Activated naive CD8-positive, alpha-beta T cell treated with anti-CD3 and anti-CD28 coated beads for 36 hours (primary cell): ENCODE measurements at places on chromosomes 2 and 18. TPM values are rescaled to one million over a fixed set of nuclear protein-coding genes. Genes with fewer than 3 reads are reported as not detected.

DNA sequence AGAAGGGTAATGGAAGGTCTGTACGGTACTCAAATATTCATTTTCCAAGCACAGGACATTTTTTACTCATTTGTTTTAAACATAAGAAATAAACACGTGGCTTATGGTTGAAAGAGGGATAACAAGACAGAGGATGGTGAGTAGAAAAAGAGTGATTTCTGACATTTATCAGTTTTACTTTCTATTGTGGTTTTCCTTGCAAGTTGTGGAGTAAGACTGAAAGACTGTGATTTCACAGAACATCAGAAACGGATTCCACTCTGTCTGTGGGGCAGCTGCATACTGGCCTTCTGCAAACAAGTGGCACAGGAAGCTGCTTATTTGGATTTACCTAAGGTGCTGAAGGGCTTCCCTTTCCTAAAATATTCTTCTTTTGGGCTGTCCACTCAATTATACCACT lies 122.2 kb upstream of the ITGB6 start:
- peak; percentile 24 for DNase-seq

GRCh38 chr2:180905002-180905401 lies 75.4 kb upstream of the UBE2E3 start:
- DNase-seq, result no peak

- no peak for DNase-seq
Observed at GRCh38 chr2:107338571-107338970, 452.6 kb upstream of the ST6GAL2 start.

GRCh38 chr2:158903711-158904405 lies 64.6 kb upstream of the TANC1 start:
- no peak for DNase-seq

CYP26B1 gene
- total RNA-seq, result not detected

RTP5 gene
- total RNA-seq, result 0.20 TPM

DNA sequence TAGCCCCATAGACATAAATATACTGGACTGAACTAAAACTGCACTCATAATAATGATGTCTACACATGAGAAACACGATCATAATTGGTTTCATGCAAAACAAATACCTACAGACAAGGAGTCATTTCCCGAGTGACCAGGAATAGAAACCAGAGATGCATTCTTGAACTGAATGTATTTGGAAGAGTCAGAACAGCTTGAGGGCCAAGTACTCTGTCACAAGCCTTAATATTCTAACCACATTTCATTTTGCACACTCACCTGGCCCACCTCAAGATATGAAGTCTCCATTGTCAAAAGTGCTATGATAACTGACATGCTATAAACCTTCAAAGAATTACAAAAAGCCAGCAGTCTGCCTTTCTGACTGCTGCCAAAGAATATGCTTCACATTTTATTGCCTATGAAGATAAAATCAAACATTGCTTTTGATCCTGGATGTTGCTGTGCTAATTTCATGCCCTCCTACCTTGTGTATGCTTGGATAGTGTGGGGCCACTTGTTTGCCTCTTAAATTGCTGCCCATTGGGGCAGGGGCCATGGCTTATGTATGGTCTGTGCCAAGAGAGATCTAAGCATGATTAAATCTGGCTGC lies 18.9 kb upstream of the ASAP2 start:
- no peak for DNase-seq

SAG gene
- total RNA-seq, result 0.31 TPM

DNA sequence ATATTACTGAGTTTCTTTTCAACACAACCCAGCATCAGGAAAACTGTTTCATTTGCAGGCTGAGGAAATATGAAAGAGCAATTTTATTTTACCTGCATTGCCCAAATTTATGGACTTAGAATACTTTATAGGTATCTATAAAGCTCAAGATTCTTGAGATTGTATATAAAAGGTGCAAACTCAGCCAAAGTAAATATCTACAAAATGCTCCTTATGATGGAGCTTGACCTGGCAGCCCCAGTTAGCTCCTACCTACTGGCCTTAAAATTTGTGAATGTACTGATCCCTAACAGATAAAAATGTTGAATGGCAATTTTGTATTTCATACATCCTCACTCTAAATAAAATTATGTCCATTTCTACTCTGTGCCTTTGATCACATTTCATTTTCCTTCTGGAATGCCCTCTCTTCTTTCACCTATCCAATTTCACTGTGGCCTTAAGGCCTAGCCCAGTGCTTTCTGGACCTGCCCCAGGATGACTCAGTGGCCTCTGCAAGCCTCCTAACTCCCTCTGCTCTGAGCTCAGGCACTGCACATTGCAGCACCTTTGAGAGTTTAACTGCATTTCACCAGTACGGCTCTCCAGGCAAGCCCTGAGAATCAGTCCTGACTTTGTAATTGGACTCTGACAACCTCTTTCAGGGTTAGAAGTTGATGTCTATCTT lies 125.9 kb downstream of the ANTXR1 start:
- no peak for DNase-seq

DNA sequence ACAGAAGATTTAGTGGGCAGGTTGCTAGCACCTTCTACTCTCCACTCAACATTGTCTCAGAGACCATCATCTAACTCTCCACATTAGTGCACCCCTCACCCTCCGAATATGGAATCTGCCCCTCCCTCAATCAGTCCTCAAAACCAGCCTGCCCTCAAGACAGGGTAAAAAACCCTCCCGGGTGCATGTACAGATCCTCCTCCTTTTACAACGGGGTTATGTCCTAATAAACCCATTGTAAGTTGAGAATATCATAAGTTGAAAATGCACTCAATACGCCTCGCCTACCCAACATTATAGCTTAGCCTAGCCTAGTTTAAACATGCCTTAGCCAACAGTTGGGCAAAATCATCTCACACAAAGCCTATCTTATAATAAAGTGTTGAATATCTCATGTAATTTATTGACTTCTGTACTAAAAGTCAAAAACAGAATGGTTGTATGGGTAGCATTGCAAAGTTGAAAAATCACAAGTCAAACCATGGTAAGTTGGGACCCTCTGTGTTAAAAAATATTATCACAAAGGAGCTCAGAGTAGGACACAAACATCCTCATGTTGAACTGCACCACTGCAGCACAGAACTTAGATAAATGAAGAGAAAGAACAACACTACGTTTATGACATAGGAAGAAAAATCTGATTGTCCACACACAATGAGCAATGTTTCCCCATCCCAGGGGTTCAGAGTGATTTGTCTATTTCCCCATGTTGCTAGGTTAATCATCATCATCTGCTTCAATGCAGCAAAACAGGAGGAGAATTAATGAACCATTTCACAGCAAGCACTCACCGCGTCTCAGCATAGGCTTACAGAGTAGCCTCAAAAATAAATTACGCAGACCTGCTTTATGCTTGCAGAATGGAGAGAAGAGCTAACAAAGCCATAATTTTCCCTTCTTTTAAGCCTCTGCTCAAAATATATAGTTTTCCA lies 184.1 kb upstream of the ARL4C start:
- DNase-seq, result no peak

FEZ2 gene
- 9.8 TPM for total RNA-seq

DNA sequence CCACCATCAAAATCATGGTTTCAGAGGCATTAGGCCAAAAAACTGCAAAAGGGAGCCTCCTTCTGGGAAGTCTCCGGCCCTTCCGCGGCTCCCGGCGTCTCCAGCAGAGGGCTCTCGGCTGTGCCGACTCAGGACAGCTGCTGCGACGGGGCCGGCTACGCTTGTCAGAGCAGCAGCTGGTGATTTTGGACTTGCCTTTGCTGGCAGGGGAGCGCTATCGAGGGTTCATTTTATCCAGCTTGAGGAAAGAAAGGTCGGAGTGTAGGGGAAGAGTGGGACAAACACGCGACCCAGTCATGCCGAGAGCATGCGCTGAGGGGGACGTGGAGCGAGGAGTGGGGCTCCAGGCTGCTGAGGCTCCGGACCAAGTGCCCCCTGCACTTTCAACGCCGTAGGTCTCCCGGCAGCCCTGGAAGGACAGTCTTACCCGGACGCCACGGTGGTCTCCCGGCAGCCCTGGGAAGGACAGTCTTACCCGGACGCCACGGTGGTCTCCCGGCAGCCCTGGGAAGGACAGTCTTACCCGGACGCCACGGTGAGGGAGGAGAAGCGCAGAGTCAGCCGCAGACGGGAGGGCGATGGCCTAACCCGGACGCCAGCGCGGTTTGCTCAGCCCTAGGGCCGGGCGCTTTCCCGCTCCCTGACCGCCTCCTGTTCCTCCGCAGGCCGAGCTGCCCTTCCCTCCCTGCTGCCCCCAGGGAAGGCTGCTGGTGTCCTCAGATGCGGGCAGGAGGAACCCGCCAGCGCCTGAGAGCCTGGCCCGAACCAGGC lies 21.7 kb downstream of the DDX18 start:
- DNase-seq, result peak; percentile 64

DNA sequence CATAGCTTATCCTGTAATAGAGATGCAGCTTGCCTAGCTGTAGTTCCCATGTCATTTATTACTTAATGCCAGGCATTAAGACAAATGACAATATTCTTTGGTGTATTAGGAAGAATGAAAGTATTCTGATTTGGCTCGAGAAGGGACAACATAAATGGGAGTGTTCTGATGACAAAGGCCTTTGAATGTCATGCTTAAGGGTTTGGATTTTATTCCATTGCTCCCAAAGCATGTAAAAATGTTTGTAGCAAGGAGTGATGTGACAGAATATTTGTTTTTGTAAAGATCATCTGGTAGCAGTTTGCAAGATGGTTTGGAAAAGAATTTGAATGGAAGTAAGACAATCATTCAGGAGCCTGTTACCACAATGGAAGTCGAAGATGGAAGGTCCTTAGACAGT lies 30.4 kb downstream of the EEF1B2 start:
- DNase-seq, result no peak

TRIM54 gene
- total RNA-seq, result 0.24 TPM

DNA sequence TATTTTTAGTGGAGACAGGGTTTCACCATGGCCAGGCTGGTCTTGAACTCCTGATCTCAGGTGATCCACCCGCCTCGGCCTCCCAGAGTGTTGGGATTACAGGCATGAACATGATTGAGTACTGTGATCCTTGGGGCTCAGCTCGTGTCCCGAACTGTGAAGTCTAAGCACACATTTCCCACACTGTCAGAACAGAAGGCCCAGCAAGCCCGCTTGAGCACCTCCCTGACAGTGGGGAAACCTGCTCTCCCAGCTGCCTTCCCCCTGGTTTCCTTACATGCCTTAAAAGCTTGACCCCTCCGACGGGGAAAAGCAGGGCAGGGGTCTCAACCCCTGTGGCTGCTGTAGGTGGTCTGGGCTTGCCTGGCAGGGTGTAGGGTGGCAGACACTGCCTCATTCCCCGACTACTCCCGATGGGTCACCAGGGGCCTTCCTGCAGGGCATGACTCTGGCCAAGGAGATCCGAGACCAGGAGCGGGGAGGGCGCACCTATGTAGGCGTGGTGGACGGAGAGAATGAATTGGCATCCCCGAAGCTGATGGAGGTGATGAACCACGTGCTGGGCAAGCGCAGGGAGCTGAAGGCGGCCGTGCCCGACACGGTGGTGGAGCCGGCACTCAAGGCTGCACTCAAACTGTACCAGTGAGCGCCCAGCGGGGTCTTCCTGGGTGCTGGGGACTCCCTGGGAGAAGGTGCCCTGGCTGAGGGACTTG lies 10.1 kb downstream of the VIL1 start:
- DNase-seq, result no peak

HRH4 gene
- not detected for total RNA-seq

GRCh38 chr2:10924441-10924840 lies 12.7 kb downstream of the KCNF1 start:
- DNase-seq, result no peak

RMDN2 gene
- 2.8 TPM for total RNA-seq

DPYSL5 gene
- total RNA-seq, result not detected

GRCh38 chr18:73697353-73697752 lies 450.3 kb downstream of the FBXO15 start:
- DNase-seq, result no peak

CCL20 gene
- total RNA-seq, result 4.4 TPM

DNA sequence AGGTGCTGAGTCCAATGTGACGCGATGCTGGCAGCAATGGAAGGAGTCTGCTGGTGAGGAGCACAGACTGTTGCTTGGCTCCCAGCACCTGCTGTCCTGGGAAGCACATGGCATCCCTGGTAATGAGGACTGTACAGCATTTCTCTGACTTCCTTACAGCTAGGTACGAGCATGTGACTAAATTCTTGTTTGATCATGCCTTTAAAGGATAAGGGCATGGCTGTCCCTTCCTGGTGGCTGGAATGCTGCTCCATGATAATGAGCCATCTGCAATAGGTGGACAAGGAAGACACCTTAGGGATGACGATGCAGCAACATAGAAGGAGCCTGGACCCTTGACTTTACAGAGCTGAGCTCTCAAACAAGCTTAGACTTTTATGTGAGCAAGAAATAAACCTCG lies 278.0 kb upstream of the SPRED2 start:
- DNase-seq, result no peak

DNA sequence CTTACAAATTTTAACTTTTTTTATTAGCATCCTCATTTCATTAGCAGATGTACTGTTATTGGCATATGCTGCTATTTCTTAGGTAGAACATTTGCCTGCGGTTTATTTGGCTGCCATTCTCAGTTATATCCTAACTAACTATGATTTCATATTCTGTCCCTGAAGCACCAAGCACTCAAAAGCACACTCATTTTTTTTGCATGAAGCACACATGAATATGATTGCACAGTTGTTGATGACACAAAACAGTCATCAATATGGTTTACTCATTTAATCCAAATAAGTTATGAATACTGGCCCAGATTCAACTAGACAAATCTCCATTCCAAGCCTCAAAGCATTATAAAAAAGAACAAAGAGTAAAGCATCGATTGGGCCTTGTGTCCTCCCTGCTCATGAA lies 129.4 kb upstream of the CNTNAP5 start:
- no peak for DNase-seq

NGEF gene
- total RNA-seq, result not detected
